ENCODE measurements at places on chromosomes 3 and 15.

- DNase-seq, result no peak
Observed at GRCh38 chr3:98325055-98325454, 28.6 kb upstream of the OR5K4 start.

DNA sequence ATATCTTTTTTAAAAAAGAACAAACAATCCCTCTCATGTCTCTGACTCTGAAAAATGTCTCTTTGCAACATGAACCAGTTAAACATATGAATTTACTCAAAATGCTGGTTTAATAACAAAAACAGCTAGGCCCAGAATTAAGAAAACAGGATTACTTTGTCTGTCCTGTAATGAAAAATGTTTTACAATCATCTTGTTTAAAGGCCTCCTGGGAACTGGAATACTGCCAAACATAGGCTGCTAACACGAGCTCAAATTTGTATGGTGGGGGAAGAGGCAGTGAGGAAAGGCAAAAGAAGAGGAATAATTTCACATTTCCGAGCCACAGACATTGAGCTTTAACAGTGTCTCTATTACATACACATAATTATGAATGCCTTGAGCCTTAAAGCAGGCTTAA lies 61.7 kb upstream of the PPIB start:
- DNase-seq, result no peak

DNA sequence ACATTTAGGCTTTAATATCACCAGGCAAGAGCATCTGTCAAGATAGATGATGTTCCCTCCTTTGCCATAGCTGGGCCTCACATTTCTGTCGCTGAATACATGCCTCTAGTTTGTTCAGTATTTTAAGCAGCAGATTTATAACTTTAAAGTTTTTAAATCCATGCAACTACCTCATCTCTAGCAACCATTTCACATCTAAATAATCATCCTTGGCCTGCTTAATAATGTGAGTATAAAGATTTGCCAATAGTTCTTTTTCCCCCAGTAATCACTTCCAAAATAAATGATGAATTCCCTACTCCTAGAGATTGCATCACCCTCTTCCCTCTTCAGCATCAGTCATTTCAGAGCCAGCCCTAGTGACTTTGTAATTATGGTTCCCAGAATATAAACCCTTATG lies 36.2 kb upstream of the FILIP1L start:
- no peak for DNase-seq

DNA sequence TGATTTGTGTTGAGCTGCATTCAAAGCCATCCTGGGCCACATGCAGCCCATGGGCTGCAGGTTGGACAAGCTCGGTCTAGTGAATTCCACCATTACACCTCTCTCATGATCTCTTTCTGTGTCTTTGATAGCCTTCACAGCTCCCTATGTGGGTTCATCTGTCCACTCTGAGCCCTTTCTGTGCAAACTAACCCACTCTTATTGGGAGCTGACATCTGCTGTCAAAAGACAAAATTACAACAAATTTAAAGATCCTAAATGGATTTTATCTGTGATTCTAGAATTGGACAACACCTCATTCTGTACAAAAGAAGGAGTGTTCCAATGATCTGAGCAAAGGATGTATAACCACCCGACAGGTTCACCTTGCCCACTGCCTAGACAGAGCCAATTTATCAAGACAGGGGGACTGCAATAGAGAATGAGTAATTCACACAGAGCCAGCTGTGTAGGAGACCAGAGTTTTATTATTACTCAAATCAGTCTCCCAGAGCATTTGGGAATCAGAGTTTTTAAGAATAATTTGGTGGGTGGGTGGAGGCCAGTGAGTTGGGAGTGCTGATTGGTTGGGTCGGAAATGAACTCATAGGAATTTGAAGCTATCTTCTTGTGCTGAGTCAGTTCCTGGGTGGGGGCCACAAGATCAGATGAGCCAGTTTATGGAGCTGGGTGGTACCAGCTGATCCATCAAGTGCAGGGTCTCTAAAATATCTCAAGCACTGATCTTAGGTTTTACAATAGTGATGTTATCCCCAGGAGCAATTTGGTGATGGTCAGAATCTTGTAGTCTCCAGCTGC lies 2.6 kb upstream of the XYLB start:
- DNase-seq, result no peak

DNA sequence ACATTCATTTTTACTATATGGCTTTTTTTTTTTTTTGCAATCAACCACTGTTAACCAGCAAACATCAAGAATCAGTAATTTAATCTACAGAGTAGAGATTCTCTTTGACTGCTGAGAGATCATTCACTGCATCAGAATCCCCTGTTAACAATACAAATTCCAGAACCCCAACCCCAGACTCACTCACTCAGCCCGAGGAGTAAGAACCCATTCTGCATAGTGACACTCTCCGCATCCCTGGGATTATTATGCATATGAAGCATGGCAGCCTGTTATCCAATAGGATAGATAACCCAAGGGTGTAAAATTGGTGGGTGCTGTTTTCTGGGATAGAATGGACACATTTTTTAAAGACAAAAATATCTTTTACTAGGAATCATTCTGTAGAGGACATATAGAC lies 76.3 kb upstream of the CCDC39 start:
- no peak for DNase-seq

DNA sequence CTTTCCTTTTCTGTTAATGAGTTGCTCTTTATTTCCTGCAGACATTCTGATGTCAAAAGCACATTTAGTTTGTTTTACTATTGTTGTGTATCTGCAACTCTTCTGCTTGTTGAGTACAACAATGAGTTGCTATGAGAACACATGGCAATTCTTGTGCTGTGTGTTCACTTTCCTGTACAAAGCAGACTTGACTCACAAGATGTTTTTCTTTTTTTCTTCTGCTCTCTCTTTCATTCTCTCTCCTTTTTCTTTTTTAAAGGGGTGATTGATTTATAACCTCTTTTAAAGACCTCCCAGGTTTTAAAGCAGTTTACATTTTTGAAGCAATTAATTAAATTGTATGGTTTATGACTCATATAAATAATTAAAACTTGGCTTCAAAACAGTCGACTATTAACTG lies 31.6 kb upstream of the ABHD10 start:
- no peak for DNase-seq

DNA sequence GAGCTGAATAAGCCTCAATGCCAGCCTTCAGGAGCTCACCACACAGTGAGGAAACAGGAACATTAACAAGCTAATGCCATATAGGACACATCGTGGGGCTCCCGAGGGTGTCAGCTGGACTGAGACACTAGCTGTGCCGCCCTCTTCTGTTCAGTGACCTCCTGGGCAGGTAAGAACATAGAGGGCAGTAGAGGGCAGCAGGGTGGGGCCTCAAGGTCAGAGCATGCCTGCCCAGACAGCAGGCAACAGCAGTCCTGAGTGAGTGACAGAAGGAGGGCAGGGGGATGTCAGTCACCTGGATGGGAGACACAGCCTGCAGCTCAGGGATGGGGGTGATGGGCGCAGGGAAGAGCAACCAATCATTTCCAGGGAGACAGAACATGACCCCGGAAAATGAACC lies 15.5 kb downstream of the NTRK3 start:
- no peak for DNase-seq

- no peak for DNase-seq
Observed at GRCh38 chr3:187570776-187571175, 99.4 kb downstream of the SST start.

DNA sequence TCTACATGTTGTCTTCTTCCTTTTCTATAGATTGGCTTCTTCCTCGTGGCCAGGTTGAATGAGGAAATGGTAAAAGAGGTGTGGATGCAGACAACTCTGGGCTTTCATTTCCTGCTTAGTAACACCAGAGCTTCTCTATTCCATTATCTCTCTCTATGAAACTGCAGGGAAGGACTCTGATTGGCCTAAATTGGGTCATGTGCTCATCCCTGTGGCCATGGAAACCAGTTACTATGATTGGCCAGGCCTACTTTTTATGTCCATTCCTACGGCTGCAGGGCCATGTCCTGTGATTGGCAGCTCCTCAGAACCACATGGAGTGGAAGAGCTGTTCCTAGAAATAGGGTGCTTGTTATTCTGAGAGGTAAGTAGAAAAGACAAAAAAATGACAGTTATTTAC lies 486.9 kb upstream of the ADAMTS9 start:
- DNase-seq, result no peak

- DNase-seq, result no peak
Observed at GRCh38 chr3:57382933-57383332, 90.4 kb upstream of the ASB14 start.

Measured in stimulated activated CD4-positive, alpha-beta T cell treated with anti-CD3 and anti-CD28 coated beads, Interleukin-1b, Interleukin-23, amount 100 ng/mL, for 1 hour (primary cell).